Vagina (tissue), 2 donors: ENCODE measurements at places on chromosomes 5 and 9. TPM values are rescaled to one million over a fixed set of nuclear protein-coding genes. Genes with fewer than 3 reads are reported as not detected.

The EGFLAM gene
- total RNA-seq, result 15.2 TPM

The TAL2 gene
- not detected for total RNA-seq

DNA sequence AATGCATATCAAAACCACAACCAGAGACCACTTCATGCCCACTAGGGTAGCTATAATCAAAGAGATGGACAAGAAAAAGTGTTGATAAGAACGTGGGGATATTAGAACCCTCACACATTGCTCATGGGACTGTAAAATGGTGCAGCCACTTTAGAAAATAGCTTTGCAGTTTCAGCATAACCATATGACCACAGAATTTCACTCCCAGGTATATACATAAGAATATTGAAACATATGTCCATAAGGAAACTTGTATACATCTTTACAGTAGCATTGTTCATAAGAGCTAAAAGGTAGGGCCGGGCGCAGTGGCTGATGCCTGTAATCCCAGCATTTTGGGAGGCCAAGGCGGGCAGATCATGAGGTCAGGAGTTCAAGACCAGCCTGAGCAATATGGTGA is 56.4 kb downstream of the S1PR3 start:
- H3K4me1 ChIP-seq, result no peaks in the 10 kb centered on the region
- no peaks in the 10 kb centered on the region for H3K27me3 ChIP-seq
- H3K36me3 ChIP-seq, result no peaks in the 10 kb centered on the region
- no peak overlapping the region for H3K27ac ChIP-seq
- H3K4me3 ChIP-seq, result no peak overlapping the region

DNA sequence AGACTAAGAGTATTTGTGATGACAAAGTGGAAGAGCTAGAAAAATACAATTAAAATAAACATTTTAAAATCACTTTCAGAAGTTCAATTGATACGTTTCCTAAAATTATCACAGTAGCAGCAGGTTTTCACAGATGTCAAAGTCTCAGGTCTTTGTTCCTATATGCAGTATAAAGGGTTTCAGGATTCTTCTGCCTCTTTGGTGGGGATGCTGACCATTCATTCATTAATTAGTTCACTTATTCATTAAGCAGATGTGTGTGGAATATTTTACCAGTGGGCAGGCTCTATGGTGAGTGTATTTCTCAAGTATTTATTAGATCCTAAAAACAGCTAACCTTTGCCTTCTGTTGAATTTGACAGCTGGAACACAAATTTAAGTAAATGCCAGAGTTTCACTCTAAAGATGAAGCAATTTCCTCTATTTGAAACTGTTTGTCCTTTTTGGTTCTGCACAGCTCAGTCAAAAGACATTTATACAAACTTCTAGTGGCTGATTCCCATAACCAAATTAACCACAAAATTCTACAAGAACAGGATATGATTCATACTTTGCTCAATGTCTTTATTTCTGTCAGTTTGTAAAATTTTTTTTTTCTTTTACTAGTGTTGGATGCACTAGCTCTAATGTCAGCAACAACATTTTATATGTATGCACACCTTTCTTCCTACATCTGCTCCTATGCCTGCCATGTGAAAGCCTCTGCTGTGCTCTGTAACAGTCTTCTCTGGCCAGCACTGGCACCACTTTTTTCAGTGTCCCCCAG is 75.9 kb upstream of the PRR16 start:
- H3K27me3 ChIP-seq, result no peaks in the 10 kb centered on the region
- no peak overlapping the region for H3K4me3 ChIP-seq
- H3K36me3 ChIP-seq, result no peaks in the 10 kb centered on the region
- no peak overlapping the region for H3K27ac ChIP-seq
- peaks cover 5% of the 10 kb centered on the region for H3K4me1 ChIP-seq
- no peak for DNase-seq

DNA sequence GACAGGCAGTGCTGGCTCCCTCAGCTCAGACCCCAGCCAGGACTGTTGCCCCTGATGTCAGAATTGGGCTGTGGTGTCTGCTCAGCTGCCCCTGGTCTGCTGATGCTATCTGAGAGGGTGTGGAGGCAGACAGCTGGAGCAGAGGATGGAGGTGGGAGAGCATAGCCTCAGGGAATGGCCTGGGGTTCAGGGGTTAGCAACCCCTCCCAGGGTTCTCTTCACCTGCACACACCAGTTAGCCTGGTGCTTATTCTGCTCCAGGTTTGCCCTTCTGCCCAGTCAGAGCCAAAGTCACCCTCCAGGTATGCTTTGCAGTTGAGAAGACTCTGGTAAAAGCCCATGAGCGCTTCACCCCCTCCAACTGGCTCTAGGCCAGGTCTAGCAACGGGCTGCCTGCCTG is 109.8 kb downstream of the SAXO1 start:
- no peaks in the 10 kb centered on the region for H3K36me3 ChIP-seq
- DNase-seq, result no peak
- H3K4me1 ChIP-seq, result peaks cover 31% of the 10 kb centered on the region
- H3K4me3 ChIP-seq, result no peak overlapping the region

GRCh38 chr5:142382186-142382585 is 57.4 kb upstream of the SPRY4 start:
- DNase-seq, result no peak
- H3K4me3 ChIP-seq, result no peak overlapping the region
- H3K27me3 ChIP-seq, result no peaks in the 10 kb centered on the region
- no peaks in the 10 kb centered on the region for H3K4me1 ChIP-seq
- no peaks in the 10 kb centered on the region for H3K36me3 ChIP-seq

GRCh38 chr5:34475249-34475966 is 180.7 kb upstream of the RAI14 start:
- H3K4me3 ChIP-seq, result no peak overlapping the region
- no peaks in the 10 kb centered on the region for H3K36me3 ChIP-seq
- H3K27me3 ChIP-seq, result no peaks in the 10 kb centered on the region
- H3K27ac ChIP-seq, result no peak overlapping the region
- DNase-seq, result no peak

GRCh38 chr9:126000731-126001580 is 253.8 kb downstream of the PBX3 start:
- H3K27me3 ChIP-seq, result no peaks in the 10 kb centered on the region
- no peaks in the 10 kb centered on the region for H3K36me3 ChIP-seq
- H3K27ac ChIP-seq, result no peak overlapping the region
- DNase-seq, result no peak

DNA sequence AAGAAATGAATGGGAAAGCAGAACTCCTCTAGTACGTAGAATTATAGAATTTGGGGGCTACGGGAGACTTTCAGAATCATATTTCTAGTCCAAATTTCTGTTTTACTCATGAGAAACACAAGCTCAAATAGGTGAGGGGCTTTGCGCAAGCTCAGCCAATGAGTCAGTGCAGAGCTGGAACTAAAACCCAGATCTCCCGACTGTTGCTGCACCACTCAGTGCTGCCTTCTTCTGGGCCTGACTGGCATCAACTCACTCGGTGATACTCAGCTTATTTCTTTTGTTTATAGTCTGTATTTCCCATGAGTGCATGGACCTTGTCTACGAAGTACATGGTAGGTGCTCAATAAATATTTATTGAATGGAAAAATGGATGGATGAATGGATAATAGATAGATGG is 280.2 kb downstream of the CDK5RAP2 start:
- DNase-seq, result no peak
- no peaks in the 10 kb centered on the region for H3K4me1 ChIP-seq
- no peaks in the 10 kb centered on the region for H3K27me3 ChIP-seq
- no peaks in the 10 kb centered on the region for H3K36me3 ChIP-seq
